ENCODE measurements at places on chromosomes 2 and 18.

- DNase-seq: no peak
Measured at GRCh38 chr2:183459466-183459865, 335.2 kb downstream of the NUP35 start.

GRCh38 chr2:45229411-45229810, 220.2 kb upstream of the SIX2 start:
- no peak for DNase-seq

- DNase-seq: no peak
Measured at GRCh38 chr2:201084863-201085262, 13.1 kb downstream of the NDUFB3 start.

DNA sequence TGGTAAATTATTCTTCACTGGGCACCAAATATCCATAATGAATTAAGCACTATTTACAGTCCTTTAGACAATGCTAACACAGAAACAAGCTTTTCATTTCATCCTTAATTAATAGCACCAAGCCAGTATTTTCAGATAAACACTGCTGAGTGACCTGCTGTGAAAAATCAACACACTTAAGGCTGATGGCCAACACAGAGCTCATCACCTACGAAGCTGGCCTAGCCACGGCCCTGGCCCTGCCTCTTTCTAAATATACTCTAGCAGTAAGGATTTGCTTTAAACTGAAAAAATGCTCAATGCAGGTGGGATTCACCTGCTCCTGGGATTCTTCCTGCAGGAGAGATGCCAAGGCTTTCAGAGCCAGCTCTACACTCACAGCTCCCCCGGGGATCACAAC, 18.4 kb downstream of the CYB5A start:
- DNase-seq: no peak

DNA sequence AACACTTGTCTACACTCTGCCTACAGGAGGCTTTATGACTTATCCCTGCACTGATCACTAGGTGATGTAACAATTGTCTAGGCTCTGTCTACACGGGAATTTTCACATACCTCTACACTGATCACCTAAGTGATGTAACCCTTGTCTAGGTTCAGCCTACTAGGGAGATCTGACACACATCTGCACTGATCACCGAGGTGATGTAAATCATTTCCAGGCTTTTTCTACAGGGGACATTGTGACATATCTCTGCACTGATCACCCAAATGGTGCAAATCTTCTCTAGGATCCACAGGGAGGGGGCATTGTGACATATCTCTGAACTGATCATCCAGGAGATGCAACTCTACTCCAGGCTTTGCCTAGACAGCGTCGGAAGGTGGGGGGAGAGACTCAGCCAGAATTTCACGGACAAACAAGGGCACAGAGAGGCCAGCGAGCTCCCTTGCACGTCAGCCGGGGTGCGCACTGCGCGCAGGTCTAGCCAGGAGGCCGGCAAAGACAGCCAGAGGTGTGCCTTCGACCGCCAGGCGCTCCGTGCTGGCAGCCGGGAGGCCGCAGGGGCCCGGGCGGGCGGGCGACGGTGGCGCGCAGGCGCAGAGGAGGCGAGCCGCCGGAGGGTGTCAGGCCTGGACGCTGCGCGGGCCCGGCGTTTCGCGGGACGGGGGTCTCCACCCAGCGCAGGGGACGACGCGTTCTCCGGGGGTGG, 46.9 kb upstream of the USP14 start:
- DNase-seq: peak; percentile 79

DNA sequence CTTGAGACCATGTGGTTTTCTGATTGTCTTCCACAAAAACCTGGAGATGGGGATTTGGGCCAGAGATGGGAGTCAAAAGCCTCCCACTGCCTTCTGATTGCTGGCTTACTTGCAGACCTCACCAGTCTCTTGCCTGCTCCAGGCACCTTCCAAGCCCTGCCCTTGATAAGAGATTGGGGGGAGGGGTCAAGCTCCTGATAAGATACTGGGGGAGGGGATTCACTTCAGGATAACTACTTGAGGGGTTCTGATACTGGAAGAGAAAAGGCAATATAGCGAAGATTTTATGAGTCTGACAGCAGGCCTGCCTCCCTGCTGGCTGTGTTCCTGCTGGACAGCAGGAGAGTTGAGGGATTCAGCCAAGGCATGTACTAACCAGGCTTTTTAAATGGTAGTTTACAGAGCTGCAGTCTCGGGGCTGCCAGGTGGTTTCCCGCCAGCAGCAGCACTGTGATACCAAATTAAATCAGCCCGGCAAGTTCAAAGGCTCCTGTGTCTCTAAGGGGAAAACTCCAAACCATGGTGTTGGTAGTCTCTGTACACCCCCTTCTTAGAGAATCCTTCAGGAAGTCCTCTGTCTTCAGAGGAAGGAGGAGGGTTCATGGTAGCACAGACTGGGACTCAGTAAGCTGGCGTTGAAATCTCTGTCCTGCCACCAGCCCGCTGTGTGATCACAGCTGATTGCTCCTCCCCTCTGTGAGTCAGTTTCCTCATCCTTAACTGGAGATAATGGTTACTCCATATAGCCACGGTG, 58.3 kb downstream of the FBXO36 start:
- peak; percentile 67 for DNase-seq

DNA sequence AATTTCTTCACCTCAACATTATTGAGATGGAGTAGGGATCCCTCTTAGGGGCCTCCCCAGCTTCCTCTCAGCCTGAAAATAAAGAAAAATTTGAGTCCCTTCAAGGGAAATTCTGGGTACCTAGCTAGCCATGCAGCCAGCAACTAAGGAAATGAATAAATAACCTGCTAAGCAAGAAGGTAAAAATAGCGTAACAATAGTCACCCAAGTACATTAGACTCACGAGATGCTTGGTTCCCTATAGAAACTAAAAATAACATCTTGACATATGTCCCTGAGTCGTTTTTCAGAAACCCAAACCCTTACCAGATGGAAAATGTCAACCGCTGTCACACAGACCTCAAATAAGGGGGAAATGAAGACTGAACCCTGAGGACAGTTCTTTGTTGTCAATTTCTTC, 51.9 kb downstream of the CACNB4 start:
- no peak for DNase-seq

GRCh38 chr2:178630581-178630980, 150.3 kb downstream of the PLEKHA3 start:
- DNase-seq: no peak

DNA sequence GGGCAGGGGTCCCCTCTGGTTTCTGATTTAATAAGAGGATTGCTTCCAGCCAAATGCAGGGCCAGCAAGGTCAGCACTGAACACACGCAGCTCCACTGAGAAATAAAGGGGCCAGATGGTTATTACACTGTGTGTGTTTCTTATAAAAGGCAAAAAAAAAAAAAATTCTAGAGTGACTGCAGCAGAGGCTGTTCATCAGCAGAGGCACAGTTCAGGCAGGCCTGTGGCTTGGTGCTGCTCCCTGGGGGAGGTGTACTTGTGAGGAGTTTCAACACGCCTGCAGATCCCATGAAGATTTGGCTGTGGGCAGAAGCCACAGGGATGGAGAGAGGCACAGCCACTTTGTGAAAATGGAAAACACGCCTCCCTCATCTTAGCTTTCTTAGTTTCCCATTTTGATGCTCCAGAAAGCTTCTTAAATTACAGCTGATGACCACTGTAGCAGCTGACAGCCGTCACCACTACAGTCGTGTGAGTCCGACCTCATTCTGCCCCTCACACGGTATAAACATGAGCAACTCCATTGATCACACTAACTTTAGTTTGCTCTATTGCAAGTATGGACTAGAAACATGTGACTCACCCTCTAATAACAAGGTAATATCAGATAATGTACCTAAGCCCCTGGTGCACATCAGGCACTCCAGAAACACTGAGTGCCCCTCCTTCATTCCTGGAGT, 726.5 kb upstream of the RAB6C start:
- DNase-seq: no peak

Measured in GM23338 (cell line).